ACHN (cell line): ENCODE measurements at places on chromosomes 12 and 14.

DNA sequence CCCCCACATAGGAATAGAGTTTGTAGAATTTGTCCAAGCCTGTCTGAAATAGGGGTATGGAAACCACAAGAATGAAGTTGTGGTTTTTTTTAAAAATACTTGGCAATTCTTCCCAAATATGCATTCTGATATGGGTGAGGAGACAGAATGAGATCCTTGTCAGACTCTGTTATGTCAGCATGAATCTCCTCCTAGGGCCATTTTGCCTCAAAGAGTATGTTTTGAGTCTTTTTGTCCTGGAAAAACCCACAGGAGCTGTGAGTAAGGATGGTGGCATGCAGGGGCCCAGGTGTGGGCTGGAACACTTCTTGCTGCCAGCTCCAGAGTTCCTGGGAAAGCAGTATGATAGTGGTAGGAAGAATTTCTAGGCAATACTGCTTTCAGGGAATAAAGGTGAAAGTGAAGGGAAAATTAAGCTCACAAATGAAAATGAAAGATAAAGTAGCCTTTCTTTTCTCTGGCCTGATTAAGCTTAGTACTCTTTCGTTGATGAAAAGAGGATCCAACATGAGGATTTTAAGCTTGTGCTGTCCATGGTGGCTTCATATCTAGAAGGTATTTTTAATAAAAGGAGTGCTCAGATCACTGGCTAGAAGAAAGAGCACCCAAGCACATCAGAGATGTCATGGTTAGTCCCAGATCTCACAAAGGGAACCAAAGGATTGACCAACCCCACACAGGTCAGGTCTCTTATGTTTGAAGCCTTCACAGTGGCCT, 130.8 kb downstream of the LLPH start:
- peak; percentile 34 for DNase-seq

- no peak for DNase-seq
Observed at GRCh38 chr12:88272456-88272855, 130.3 kb downstream of the TMTC3 start.

- DNase-seq: no peak
Observed at GRCh38 chr14:89650077-89650978, 233.3 kb upstream of the FOXN3 start.

DNA sequence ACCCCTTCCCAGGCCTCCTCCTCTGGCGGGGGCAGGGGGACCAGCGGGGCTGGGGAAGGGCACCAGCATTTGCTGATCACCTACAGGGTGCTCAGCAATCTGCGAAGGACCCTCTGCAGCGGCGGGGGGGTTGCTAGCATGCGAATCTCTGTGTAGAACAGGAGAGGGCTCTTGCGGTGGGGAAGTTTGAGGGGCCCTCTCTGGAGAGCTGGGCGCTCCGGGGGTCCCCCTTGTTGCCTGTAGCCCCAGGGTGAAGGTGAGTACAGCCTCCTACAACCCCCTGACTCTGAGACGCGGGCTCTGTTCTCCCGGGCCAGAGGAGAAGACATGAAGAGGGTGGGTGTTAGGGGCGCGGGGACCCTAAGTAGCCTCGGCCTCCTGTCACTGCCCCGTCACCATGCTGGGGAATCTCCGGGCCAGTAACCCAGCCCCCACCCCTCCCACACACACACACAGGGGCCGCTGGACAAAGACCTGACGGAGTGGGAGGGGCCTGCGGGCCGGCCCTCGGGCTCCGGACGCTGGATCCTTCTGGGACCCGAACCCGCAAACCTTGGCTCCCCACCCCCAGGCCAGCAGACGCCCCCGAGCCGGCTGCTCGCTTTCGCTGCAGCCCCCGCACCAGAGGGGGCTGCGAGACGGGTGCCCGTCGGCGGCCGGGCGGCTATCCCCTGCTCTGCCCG, 734 bp downstream of the FIGNL2 start:
- peak; percentile 62 for DNase-seq

DNA sequence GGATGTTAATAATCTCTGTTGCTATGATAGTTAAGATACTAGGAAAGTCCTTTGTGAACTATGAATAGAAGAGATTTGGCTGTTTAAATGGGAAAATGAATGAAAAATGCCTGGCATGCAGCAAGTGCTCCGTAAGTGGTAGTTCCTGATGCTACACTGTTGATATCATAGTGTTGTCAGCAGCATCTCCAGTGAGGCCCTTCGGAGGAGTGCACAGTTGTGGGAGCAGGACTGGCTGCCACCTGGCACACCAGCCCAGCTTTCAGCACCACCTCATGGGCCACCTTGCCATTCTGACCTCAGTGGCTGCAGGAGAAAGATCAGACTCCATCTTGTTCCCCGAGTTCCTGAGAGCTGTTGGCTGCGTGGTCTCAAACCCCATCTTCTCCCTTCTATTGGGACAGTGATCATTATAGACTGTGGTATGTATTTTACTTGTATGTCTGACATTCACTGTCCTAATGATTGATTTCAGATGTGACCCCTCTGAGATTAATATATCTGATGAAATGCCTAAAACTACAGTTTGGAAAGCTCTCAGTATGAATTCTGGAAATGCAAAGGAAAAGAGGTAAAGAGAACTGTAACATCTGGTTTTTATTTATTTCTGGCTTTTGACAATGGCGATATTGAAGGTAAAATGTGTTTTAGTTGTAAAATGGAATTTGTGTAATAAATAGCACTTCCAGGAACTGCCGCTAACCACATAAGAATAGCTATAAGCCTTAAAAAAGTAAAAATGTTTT, 80.9 kb downstream of the SLC4A8 start:
- no peak for DNase-seq

- DNase-seq: no peak
Observed at GRCh38 chr12:42769455-42769854, 179.9 kb upstream of the PRICKLE1 start.

DNA sequence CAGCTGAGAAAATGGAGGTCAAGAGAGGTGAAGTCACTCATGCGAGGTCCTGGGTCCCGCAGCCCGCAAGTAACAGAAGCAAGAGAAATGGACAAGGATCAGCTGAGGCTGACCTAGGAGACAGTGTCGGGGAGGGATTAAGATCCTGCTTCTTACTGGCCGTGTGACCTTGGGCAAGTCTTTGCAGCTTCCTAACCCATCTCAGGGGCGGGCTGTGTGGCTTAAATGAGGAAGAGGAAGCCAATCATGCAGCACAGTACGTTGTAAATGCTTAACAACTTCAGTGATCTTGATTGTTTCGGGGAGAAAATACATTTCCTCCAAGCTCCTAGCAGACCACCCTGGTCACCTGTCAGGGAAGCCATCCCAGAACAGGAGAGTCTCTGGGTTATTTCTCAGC, 7.1 kb upstream of the PGF start:
- no peak for DNase-seq

DNA sequence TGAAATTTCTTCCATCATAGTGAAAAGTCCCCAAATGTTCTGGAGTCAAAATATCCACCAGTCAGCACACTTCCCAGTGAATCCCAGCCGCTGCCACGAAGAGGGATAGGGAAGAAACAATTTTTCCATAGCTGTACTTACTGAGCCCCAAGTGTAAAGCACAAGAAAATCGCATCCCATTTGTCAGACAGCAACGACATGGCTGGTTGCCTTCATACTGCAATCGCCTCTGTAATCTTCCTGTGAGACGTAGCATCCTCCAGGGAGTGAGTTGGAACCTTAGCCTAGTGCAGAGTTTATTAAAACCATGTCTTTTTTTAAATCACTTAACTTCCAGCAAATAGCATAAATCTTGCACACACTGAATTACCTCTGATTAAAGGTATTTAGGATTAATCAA, 56.8 kb downstream of the GNG2 start:
- no peak for DNase-seq

DNA sequence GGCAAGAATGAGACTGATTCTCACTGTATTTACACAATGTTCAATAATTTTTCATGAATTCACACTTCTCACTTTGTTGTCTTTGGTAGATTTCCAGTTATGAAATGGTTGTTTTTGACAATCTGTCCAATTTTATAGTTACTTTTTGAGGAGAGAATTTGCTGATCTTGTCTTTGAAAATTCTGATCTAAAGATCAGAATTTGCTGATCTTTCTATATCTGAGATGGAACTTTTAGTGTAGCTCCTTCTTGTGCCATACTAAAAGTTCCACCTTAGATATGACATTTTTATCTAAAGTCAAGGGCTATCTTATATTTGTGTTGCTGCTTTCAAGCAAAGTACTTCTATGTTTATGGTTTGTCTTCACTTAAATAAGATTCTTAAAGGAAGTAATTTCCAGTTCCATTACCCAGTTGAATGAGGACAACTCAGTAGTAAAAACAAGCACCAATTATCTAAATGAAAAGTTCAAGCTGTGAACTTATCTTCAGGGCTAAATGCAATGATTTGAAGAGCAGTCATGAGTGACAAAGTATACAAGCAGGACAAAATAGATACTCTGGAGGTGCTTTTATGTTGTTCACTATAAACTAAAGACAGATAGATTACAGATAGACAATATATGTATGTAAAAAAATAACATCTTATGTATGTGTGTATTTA, 76.4 kb upstream of the FOXG1 start:
- no peak for DNase-seq

- DNase-seq: no peak
Observed at GRCh38 chr12:19456176-19456575, 16.9 kb downstream of the AEBP2 start.

DNA sequence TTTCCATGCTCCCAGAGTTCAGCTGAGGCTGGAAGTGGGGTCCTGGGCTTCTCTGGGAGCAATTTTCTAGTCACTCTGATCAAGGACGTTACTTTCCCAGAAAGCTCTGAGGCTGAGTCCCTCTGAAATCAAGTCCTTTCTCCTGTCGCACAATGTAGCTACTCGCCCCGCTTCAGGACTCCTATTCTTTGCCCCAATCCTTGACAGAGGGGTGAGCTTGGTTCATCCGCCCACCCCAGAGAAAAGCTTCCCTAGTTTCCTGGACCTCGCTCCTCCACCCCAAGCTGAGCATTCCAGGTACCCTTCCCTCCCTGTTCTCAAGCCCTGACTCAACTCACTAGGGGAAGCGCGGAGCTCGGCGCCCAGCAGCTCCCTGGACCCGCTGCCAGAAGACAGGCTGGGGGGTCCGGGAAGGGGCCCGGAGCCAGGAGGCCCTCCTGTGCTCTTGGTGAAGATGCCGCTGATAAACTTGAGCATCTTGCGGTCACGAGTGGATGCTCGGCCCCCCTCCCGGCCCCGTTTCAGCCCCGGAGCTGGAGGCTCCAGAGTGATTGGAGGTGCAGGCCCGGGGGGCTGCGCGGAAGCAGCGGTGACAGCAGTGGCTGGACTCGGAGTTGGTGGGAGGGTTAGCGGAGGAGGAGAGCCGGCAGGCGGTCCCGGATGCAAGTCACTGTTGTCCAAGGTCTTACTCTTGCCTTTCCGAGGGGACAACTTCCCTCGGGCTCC, 1.6 kb downstream of the AGAP2 start:
- DNase-seq: no peak

- DNase-seq: no peak
Observed at GRCh38 chr12:82757656-82758055, 71.0 kb downstream of the TMTC2 start.

DNA sequence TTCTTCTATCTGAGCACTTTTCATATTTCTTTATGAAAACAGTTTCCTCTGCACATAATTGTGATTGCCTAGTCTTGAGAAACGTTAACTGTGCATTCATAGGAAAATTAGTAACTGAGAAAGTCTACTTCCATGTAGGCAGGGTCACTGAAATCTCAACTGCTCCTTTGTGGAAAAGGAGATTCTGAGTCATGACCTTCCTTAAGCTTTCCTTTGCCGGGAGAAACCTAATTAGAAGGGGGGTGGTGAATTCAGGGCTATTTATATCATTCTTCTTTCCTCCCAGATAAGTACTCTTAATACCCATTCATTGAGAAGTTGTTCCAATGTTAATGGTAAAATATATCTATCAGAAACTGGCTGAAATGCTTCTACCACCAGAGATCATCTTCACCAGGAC, 751.0 kb upstream of the TMEM132C start:
- DNase-seq: no peak

DNA sequence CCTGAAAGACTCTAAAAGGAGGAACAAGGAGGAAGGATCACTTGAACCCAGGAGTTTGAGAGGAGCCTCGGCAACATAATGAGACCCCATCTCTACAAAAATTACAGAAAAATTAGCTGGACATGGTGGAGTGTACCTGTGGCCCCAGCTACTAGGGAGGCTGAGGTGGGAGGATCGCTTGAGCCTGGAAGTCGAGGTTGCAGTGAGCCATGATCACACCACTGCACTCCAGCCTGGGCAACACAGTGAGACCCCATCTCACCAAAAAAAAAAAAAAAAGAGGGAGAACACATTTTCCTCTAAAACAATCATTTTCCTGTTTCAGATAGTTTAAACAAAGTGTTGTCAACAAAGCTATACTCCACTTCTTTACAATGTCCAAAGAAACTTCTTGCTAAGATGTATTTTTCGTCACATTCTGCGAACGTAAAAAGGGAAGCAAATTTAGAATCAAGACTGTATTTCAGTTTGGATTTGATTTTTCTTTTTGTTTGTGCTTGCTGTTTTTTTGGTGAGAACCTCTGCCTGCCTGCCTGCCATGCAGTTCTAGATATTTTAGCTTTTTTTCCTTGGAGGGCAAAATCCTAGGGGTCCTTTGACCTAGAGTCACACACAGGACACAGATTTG, 5.1 kb downstream of the HCAR1 start:
- no peak for DNase-seq

DNA sequence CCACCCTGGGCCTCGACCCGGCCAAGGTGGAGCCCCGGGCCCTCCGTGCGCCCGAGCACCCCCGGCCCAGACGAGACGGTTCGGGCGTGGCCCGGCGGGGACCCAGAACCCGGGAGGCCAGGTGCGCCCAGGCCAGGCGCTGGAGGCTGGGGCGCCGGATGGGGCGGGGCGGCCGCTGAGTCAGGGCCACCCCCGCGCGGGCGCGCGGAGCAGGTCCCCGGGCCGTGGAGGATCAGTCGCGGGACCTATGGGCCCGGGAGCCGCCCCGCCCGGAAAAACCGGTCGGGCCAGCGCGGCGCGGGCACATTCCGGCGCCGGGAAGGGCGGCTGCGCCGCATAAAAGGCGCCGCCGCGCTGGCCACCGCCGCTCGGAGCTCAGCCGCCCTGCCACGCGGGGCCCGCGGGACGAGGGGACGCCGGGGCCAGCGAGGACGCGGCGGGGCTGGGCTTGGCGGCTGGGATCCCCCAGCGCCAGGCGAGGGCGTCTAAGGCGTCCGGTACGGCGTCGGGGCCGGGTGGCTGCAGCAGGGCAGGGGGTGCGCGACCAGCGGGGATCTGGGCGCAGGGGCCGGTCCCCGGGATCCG, 21.5 kb upstream of the KIF26A start:
- DNase-seq: no peak

DNA sequence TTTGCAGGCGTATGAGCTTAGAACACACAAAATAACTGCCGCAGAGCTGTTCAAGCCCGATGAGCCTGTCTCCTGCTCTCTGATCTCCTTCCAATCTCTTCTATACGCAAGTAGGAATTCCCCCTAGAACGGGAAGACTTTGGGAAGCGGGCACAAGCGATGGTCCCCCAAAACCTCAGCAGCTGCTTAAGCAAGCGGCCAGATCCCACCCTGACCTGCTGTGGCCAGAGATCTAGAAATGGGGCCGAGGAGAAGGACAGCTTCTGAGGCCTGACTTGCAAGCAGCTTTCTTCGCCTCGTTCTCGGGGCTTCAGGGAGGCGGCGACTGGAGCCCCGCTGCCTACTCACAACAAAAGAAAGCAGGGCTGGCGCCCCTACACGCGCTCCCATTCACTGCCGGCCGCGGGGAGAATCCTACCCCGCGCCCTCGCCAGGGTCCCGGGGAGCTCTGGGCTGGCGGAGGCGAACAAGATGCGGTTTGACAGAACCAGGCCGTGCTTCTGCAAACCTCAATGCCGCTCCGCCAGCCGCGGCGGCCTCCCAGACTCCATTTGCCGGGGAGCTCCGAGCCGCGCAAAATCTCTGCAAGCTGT, 922 bp downstream of the TBX5 start:
- no peak for DNase-seq
